Sigmoid colon (tissue), 7 donors: ENCODE measurements at places on chromosomes 3 and 15. TPM values are rescaled to one million over a fixed set of nuclear protein-coding genes. Genes with fewer than 3 reads are reported as not detected.

Gene NEK11
- 9.5 TPM for total RNA-seq

Gene CHRM5
- total RNA-seq = not detected

Gene COPG1
- 78.1 TPM for total RNA-seq

Gene HSPBAP1
- 13.8 TPM for total RNA-seq

Gene DNASE1L3
- total RNA-seq = 0.82 TPM

Gene CPNE4
- total RNA-seq = 0.71 TPM

Gene PIF1
- total RNA-seq = 6.9 TPM

DNA sequence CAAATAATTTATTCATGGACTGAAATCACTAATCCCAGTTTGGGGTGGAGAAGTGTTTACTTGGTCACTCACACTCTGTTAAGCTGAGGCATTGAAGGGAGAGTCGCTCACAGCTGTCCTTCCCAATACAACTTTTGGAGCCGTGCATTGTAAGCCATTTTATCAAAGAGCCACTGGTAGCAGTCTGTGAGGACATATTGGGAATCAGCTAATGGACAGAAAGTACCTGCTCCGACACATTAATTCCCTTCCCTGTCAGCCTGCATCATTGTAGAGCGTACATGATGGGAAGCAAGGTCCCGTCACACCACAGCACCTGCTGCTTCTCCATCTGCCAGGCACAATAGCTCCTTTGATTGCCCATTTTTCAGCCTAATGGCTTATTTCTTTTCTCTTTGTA is 643.2 kb downstream of the SQOR start:
- H3K4me3 ChIP-seq = no peak overlapping the region
- H3K27ac ChIP-seq = no peak overlapping the region
- DNase-seq = no peak
- no peaks in the 10 kb centered on the region for H3K27me3 ChIP-seq

DNA sequence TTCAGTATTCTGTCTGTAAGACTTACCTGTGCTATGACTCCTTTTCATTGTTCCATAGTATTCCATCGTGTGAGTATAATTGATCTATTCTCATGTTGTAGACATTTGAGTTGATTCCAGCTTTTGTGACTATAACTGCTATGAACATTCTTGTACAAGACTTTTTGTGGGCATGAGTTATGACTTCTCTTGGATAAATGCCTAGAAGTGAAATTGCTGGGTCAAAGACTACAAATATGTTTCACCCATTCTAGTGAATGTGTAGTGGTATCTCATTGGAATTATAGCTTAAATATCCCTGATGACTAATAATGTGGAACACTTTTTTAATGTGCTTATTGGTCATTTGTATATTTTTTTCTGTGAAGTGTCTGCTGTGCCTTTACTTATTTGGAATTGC is 27.6 kb upstream of the NPHP3 start:
- no peaks in the 10 kb centered on the region for H3K27me3 ChIP-seq
- H3K36me3 ChIP-seq = no peaks in the 10 kb centered on the region
- no peak overlapping the region for H3K27ac ChIP-seq
- no peaks in the 10 kb centered on the region for H3K4me1 ChIP-seq

DNA sequence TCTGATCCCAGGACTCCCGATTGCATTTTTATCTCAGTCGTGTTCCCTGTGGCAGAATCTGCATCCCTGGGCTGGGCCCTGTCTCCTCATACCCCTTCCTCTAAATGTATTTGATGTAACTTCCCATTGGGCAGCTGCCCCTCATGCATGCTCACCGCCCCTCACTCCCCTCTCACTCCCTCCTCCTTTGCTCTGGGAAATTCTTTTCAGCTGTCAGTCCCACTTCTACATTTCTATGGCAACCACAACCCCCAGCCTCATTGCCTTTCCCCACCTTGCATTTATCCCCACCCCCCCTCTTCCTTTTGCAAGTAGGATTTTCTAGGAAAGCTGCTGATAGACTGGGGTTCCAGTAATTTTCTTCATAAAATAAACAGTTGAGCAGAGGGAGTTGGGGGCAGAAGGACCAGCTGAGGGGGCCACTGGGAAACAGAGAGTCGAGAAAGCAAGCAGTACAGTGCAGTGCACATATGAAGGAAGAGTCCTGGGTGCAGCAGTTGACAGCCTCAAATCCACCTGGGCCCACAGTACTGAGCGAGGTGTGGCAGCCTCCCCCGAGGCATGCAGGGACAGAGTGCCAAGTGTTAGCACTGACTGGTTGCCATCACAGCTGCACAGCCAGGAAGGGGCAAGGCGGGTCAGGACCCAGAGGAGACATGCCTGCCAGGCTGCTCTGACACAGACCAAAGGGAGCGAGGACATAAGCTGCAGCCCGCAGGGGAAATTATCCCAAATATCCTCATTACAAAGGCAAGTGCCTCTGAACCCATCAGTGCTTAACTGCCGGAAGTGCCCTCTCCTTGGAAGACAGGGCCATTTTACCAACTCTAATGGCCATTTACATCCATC is 476.3 kb downstream of the EPHB1 start:
- H3K4me3 ChIP-seq = no peak overlapping the region
- H3K36me3 ChIP-seq = no peaks in the 10 kb centered on the region
- H3K27me3 ChIP-seq = no peaks in the 10 kb centered on the region
- no peaks in the 10 kb centered on the region for H3K4me1 ChIP-seq
- no peak for DNase-seq
- H3K27ac ChIP-seq = no peak overlapping the region

DNA sequence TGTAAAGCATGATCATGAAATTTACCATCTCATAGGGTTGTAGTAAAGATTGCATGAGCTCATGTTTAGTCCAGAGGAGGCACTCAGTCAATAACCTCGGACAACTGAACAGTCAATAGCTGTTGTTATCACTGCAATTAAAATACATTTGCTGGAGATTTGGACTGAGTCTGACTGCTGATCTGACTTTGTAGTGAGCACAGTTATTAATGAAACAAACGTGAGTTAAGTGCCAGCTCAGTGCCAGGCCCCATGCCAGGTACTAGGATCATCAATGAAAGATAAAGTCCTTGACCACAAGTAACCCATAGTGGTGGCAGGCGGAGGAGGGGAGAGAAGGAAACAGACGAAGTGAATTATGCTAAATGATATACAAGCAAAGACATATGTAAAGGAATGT is 43.7 kb upstream of the PRICKLE2 start:
- no peak for DNase-seq
- H3K27me3 ChIP-seq = no peaks in the 10 kb centered on the region
- H3K4me3 ChIP-seq = no peak overlapping the region
- H3K27ac ChIP-seq = peak overlapping the region; percentile 97
- peaks cover 22% of the 10 kb centered on the region for H3K4me1 ChIP-seq

DNA sequence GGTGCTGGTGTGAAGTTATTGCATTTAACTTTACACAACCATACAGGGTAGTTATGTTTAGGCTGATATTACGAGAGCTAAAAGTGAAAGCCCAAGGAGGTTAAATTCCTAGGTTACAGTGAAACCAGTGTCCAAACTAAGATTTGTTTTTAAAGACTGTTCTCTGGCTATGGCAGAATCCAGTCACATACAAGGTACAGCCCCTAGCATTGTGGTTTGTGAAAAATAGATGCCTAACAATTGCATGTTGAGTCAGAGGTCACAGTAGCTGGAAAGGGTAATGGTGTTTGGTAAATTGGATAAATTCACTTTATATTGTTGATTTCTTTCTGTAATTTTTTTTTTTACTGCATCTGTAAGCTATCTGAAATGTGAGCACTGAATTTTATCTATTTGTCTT is 614.6 kb upstream of the TBL1XR1 start:
- DNase-seq = no peak
- H3K27ac ChIP-seq = peak overlapping the region; percentile 70
- no peaks in the 10 kb centered on the region for H3K36me3 ChIP-seq
- peaks cover 45% of the 10 kb centered on the region for H3K4me1 ChIP-seq
- no peaks in the 10 kb centered on the region for H3K27me3 ChIP-seq

DNA sequence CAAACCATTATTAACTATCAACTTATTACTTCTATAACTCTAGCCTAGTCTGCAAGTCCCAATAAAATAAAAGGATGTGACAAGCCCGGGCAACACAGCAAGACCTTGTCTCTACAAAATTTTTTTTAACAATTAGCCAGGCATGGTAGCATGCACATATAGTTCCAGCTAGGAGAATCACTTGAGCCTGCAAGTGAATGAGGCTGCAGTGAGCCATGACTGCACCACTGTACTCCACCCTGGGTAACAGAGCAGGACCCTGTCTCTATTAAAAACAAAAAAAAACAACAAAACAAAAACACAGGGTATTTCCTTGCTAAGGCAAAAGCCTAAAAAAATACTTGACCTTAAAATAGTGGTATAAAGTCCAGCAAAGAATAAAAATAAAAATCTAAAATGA is 31.4 kb downstream of the ANKRD28 start:
- peaks cover 28% of the 10 kb centered on the region for H3K36me3 ChIP-seq
- no peak overlapping the region for H3K27ac ChIP-seq
- H3K4me1 ChIP-seq = peaks cover 26% of the 10 kb centered on the region
- DNase-seq = no peak

- DNase-seq = no peak
- no peak overlapping the region for H3K4me3 ChIP-seq
- H3K27ac ChIP-seq = no peak overlapping the region
- H3K27me3 ChIP-seq = peaks cover 25% of the 10 kb centered on the region
Observed at GRCh38 chr15:79209690-79210089, 72.8 kb upstream of the ANKRD34C start.

GRCh38 chr3:61665987-61666386 is 104.6 kb downstream of the PTPRG start:
- H3K27ac ChIP-seq = peak overlapping the region; percentile 37
- no peak overlapping the region for H3K4me3 ChIP-seq
- H3K27me3 ChIP-seq = no peaks in the 10 kb centered on the region
- no peak for DNase-seq

GRCh38 chr3:187721055-187721454 is 18.7 kb upstream of the RTP2 start:
- H3K36me3 ChIP-seq = peaks cover 38% of the 10 kb centered on the region
- H3K27me3 ChIP-seq = no peaks in the 10 kb centered on the region
- peak overlapping the region; percentile 76 for H3K27ac ChIP-seq

DNA sequence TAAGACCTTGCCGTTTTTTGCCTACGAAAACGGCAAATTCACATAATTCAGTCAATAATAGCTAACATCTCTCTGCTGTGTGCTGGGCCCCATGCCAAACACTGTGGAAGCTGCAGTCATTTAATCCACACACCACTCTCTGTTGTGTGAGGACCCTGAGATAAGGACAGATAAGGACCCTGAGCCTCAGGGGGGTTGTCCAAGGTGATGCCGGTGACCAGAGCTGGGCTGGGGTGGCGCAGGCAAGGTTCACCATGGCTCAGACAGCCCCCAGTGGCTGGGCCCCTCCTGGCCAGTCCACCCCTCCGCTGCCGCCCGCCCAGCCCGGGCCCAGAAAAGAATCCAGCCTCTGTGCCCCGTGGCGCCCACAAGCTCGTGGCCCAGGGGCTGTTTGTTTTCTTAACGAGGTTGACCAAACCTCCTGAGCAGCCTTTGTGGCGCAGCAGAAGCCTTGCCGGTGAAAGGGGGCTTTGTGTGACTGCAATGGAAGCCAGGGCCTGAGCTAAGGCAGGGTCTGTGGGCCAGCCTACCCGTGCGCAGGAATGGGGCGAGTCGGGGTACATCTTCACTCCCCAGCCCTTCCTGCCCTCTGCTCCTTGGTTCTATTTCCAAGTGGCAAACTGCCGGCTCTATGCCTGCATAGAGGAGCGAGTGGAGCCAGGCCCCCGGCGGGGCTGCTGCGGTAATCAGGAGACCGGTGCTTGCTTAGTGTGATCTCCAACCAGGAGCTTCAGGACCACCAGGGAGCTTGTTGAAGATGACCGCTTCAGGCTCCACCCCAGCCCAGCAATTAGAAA is 4.4 kb upstream of the SNX22 start:
- H3K36me3 ChIP-seq = no peaks in the 10 kb centered on the region
- H3K4me1 ChIP-seq = peaks cover 12% of the 10 kb centered on the region
- no peak overlapping the region for H3K27ac ChIP-seq

DNA sequence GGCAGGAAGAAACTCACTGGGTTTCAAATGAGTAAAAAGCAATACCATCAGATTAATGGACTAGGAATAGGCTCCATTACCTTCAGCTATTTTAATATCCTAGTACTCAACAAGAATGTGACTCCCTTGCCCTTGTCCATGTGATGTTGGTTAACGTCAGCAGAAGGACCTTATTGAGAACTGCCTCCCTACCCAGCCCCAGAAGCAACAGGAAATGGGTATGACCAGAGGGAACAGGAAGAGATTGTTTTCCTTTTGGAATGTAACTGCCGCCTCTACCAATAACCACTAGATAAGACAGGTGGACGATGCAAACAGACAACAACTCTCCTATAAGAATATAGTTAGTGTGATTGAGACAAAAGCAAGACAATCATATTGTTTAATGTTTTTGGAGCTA is 10.4 kb upstream of the MME start:
- H3K27me3 ChIP-seq = no peaks in the 10 kb centered on the region
- no peak overlapping the region for H3K4me3 ChIP-seq
- H3K27ac ChIP-seq = no peak overlapping the region
- DNase-seq = no peak

DNA sequence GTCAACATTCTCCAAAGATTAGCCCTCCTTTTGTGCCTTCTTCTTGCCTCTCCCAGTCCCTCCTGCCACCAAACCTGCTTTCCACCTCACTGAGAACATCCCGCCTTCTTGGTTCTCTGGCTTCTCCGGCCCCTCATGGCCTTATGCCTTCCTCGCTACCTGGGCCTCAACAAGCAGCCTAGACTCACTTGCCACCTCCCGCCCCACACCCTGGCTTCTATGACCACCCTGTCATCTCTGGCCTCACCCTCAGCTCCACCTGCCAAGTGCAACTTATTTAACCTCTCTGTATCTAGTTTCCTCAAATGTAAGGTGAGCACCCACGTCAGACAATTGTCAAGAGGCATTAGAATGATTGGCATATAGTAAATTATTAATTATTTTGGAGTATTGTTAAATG is 68.8 kb upstream of the MEX3B start:
- no peak for DNase-seq
- H3K4me3 ChIP-seq = no peak overlapping the region
- no peaks in the 10 kb centered on the region for H3K27me3 ChIP-seq

DNA sequence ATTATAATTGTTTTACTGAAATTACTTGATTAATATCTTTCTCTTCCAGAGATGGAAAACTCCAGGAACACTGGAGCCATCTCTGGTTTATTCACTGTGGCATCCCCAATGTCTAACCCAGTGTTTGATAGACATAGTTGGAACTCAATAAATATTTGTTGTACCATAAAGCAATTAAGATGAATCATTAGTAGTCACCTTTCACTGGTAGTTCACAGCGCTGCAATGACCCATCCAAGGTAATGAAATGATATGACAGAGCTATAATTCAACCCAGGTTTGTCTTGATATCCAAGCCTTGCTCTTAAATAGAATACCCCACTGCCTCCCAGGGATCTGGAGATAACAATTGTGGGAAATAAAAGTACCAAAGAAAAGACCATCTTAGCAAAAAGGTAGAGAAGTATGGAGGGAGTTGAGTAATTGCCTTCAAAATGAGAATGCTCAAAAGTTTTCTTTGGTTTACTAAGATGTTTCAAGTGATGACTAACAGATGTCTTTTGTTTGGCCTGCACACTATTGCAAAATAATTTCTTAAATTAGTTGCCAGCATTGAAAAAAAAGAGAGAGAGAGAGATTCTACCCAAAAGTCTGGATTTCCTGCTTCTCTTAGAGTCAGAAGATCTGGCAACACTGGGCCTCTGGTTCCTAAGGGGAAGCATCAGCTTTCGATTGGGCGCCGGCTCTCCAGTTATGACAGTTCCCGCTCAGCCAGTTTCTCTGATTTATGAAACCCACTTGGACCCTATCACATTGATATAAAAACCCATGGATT is 348.5 kb downstream of the ERC2 start:
- peak; percentile 71 for DNase-seq
- no peaks in the 10 kb centered on the region for H3K36me3 ChIP-seq
- no peaks in the 10 kb centered on the region for H3K4me1 ChIP-seq
- H3K27ac ChIP-seq = no peak overlapping the region
- no peak overlapping the region for H3K4me3 ChIP-seq
